Activated effector memory CD4-positive, alpha-beta T cell treated with Interleukin-2 at 50 U/mL for 16 hours (primary cell): ENCODE measurements at places on chromosomes 12 and 14.

DNA sequence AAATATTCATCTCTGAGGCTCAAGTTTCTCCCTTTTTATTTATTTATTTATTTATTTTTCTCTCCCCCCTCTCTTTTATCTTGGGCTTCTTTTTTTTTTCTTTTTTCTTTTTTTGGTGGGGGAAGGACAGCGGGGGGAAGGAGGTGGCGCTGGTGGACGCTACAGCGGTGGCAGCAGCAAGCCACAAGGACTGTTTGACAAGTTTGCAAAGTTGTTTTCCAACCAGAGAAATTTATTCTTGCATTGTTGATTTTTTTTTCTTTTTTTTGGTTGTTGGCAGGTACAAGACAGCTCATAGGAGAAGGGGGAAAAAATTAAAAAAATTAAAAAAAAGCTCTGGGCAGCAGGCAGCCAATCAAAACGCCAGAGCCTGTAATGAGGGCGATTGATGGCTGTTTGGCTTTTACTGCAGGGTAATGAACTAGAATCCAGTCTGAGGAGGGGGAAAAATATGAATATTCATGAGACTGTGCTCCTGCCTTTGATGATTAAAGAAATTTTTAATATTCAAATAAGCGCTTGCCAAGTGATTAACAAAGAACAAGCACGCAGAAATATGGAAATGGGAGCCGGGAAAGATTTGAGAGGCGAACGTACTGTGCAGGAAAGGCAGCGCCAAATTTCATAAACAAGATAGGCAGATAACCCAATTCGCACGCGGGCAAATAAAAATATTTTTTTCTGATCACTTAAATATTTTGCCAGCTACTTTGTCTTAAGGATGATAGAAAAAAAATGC lies 36.2 kb downstream of the BCL11B start:
- no peak for DNase-seq

DNA sequence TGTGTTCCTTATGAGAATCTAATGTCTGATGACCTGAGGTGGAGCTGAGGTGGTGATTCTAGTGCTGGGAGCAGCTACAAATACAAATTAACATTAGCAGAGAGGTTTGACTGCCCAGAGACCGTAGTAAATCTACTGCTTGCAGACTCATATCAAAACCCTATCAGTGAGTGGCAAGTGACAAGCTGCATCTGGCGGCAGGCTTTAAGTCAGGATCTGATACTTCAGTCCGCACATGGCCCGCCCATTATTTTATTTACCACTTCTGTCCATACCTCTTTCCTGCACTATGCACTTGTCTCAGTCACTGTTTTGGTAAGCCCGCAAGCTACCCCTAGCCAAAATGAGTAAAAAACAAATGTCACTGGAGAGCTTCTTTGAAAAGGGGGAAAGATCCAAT lies 11.4 kb downstream of the CEP128 start:
- DNase-seq = no peak

DNA sequence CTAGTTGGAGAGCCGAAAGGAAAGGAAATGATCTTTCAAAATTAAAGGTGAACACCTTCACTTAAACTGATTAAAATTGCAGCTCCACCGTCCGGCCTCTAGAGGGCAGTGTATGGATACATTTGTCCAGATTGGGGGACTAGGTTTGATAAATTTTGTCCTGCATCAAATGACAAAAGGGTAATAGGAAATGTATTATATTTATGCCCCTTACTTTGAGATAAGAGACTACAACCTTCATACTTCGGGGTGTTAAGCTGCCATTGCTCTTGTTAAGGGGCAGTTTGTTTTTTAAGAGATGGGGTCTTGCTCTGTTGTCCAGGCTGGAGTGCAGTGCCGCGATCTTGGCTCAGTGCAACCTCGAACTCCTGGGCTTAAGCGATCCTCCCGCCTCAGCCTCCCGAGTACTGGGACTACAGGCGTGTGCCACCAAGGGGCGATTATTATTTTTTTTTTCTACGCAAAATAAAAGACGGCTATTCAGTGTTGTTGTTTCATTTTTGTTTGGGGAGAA lies 818 bp upstream of the SUOX start:
- DNase-seq = peak; percentile 37

DNA sequence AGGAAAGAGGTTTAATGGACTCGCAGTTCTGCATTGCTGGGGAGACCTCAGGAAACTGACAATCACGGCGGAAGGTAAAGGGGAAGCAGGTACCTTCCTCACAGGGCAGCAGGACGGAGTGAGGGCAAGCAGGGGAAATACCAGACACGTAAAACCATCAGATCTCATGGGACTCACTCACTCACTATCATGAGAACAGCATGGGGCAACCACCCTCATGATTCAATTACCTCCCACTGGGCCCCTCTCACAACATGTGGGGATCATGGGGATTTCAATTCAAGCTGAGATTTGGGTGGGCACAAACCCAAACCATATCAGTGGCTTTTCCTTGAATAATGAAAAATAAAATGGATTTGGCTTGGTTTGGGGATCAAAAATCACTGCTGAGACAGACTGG lies 380.5 kb downstream of the VRK1 start:
- no peak for DNase-seq

DNA sequence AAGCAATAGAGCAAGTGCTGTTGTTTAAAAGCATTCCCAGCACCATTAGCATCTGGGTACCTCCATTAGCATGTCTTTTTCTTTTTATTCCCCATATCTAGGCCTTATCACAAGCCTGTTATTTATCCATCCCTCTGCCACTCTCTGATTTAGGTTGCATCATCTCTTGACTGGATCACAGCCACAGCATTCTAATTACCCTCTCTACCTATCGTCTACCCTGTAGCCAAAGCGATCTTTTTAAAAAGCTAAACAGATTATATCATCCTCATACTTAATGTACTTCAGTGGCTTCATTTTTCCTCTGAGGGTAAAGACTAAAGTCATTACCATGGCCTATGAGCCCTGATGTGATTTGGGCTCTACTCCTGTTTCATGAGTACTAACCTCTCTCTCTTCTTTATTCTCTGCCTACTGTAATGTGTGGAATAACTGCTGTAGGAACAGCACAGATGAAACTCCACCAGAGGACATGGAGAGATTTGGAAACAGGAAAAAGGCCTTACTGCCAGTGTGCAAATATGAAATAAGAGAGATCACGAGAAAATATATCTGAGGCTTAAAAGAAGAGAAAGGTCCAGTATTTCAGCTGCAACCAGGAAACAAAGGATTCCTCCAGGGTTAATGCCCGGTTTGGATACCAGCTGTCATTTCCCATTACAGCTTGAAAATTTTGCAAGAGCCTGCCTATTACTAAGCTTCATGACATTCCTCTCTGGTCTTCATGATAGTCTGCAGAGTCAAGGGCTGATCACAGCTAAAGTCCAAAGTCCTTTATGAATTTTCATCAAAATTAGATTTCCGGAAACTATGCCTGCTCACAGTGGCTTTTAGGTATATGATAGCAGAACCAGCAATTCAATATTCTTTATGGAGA lies 422.5 kb upstream of the PDE3A start:
- no peak for DNase-seq

GRCh38 chr12:49346659-49347310 lies at the start of gene DNAJC22:
Gene DNAJC22 (plus strand): TSS chr12:49346888. CDS start chr12:49348873, 1,985 bp downstream.
- peak; percentile 18 for DNase-seq

- no peak for DNase-seq
Measured at GRCh38 chr12:8996682-8997405, 7.5 kb downstream of the KLRG1 start.

- DNase-seq = no peak
Measured at GRCh38 chr12:66898700-66899469, 220.0 kb upstream of the GRIP1 start.

DNA sequence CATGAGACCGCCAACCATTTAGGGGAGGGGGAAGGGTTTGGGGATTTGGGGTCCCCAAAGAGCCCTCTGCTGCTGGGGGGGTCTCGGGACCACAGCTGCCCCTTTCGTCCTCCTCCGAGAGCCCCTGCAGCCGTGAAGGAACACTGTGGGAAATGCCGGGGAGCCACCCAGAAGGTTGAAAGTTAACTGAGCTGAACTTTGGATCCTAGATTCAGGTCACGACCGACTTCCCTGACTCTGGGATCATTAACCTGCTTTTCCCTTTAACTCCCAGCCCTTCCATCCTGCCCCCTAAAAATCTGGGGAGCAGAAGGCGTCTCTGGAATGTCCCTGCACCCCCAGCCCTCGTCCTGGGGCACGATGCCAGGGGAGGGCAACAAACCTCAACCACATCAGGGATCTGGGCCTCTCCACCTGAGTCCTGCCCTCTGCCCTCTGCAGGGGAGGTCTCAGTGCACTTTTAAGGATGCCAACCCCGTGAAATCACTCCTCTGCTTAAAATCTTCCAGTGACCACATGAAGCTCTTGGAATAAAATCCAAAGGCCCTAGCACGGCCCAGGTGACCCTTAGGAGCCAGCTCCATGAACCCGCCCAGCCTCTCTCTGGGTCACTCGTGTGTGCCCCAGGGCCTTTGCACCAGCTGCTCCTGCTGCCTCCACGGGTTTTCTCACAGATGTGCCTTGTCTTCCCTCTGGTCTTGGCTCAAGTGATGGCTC lies 95.0 kb downstream of the RFLNA start:
- DNase-seq = no peak

DNA sequence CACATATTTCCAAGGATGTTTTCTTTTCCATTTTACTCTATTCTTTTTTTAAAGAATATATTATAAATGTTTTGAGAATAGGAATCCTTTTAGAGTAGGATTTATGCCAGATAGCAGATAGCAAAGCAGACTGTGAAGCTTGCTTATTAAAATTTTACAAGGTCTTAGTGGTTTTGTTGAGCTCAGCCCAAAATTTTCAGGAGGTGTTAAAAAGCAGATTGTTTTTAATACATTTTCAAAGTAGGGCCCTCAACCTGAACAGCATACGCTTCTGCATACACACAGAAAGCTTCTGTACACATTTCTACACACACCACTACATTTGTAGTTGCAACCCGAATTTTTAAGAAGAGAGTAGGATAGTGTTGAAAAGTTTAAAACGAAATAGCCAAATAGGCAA lies 151.0 kb downstream of the EPS8 start:
- no peak for DNase-seq

GRCh38 chr14:69580009-69580577 lies 5.4 kb upstream of the CCDC177 start:
- no peak for DNase-seq

DNA sequence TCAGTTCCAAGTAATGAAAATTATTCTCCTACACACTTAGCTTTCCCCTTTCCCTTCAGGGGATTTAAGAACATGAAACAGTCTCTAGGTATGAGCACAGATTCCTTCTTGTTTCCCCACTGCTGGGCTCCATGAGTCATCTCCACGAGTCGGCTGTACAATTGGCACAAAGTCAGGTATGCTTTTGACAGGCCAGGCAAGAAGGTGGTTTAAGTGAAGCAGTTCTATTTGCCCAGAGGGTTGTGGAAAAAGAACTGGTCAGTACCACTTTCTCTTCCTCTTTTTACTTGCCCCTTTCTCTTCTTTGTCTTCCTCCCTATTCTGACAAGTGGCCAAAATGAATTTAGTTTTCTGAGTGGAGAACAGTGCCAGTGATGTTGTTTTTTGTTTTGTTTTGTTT lies 16.3 kb downstream of the DYNC1H1 start:
- DNase-seq = no peak

DNA sequence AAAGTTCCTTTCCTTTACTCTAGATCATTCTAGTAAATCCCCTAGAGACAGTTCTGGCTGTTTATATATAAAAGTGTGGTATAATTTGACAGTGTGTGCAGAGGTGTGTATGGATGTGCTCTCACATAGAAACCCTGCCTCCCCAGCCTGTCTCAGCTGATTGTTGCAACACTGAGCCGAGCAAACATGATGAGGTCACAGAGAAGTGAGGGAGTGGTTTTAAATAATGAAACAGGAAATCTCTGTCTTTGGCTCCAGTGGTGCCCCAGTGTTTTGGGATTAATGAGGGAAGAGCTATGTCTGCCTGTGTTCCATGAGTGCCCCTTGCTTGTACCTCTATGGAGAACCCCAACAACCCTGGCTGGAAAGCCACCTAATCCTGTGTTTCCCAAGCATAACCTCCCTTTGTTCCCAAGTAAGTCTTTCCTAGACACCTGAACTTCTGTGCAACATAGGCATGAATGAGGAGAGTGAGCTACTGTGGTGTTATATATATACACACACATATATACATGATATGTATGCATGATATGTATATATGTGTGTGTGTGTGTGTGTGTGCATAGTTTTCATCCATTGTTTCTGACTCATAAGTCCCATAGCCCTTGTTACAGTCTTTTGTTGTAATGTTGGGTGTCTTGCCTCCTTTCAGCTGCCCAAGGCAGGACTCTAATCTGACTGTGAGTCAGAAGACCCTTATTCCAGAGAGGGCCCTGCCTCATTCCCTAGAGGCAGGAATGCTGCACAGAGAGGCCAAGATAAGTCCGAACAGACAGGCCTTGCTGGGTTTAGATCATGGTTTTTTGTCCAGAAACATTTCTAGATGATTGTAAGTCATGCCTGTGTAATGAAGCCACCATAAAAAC lies 18.0 kb downstream of the TRAF3 start:
- DNase-seq = no peak

DNA sequence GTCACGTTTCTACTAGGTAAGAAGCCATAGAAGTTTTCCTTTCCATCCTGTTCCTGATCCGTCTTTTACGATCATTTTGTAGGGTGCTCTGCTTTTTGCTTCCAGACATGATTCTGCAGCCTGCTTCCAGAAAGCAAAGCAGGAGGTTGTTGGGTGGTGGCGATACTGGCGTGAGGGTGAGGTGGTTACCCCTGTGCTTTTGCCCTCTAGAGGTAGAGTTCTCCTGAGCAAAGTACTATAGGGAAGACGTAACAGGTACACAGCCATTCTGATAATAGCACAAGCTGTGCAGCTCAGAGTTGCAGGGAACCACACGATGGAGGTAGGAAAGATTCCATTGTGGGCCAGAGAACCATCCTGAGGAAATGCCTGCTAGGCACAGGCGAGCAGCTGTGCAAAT lies 186.0 kb downstream of the PAH start:
- no peak for DNase-seq

- no peak for DNase-seq
Measured at GRCh38 chr12:112862636-112863290, 44.0 kb upstream of the OAS1 start.

GRCh38 chr12:120237360-120238171 lies 28.0 kb downstream of the PXN start:
- no peak for DNase-seq

- no peak for DNase-seq
Measured at GRCh38 chr12:101941306-101942249, 64.2 kb downstream of the DRAM1 start.

DNA sequence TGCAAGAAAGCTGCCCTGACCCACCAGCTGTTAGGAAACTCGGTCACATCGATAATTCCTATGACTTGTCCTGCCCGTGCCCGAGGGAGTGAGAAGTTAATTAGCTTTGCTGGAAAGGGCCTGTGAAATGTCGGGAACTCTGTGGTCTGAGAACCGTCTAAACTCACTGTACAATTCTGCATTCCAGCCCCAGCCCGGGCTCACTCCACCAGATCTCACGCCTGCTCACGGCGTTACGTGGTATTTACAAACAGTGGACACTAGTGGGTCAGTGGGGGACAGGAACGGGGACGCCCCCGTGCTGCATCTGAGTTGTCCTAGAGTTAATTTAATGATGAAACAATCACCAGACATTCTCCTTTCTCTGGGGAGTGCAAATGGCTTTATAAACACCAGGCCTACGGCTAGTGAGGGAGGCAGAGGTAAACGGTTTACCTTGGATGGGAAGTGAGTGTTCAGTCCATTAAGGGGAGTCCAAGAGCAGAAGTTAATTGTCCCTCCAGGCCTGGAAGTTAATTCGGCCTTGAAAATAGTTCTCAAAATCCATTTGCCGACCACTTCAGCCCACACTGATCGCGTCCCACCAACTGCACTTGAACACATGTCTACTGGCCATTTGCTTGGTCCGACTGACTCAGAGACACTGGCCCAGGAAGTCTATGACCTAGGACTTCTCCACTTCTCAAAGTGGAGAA lies 93.5 kb upstream of the MED13L start:
- DNase-seq = no peak
